ENCODE measurements at places on chromosomes 2 and 18.

DNA sequence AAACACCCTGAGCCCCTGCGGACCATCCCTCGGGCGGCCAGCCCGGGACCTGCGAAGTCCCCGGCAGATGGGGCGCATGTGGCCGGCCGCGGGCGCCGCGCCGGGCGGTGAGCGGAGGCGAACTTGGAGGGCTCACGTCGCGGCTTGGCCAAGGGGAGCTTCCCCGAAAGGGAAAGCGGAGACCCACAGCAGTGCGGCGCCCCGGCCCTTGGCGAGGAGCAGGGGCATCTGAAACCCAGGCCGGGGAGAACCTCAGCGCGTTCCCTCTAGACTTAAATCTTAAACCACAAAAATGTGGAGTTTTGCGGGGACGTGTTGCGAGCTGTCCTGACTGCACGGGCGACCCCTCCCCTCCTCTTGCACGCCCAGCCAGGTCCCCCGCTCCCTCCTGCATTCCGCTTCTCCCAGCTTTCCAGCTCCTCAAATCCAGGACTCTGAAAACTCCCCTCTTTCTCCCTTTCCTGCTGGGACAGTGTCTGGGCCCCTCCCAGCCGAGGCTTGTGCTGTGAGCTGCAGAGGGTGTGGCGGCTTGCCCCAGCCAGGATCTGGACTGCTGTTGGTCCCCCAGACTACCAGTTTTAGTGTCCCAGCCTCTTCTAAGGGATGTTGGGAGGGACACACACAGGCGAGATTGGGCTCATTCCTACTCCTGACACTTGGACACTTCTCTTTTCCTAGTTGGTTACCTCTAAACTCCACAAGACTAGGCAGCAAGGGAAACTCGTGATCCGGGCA lies 1.3 kb downstream of the FMNL2 start:
- DNase-seq = peak; percentile 50

- no peak for DNase-seq
Observed at GRCh38 chr2:233061591-233062450, 1.7 kb downstream of the INPP5D start.

- DNase-seq = peak; percentile 73
Observed at GRCh38 chr2:48600917-48601316, 16.7 kb upstream of the GTF2A1L start.

DNA sequence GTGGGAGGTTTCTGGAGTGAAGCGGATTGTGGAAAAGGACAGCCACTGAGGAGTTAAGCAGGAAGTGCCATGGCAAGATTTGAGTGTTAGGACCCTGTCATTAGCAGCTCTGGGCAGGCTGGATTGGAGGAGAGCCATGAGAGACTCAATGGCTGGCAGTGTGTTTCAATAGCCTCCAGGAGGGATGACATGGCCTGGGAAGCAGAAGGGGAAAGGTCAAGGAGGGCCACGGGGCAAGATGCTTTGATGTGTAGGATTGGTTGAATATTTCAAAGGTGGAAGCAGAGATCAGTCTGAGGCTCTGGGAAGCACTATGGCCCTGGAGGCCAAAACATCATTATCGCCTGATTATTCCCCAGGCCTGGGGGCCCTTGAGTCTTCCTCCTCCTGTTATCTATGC lies 229.0 kb upstream of the HS6ST1 start:
- DNase-seq = no peak

DNA sequence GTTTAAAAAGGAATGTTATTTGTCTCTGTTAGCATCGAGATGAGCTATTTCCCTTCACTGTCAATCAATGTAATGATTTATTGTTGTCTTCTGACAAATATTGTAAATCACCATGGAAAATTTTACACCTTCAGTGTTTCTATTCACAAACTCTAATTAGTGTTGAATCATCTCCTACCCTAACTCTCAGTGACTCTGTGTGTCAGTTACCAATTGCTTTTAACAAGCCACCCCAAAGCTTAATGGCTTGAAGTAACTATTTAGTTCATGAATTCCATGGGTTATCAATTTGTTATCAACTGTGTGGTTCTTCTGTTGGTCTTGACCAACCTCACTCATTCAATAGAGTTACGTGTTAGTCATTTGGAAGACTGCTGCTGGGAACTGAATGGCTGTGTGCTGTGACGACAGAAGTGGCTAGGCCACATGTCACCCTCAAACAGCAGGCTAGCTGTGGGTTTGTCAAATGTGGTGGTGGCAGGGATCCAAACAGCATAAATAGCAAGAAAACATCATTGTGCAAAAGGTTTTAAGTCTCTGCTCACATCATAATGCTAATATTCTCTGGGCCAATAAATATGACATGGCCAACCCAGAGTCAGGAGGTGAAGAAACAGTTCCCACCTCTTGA lies 910.8 kb upstream of the CDH2 start:
- peak; percentile 12 for DNase-seq

DNA sequence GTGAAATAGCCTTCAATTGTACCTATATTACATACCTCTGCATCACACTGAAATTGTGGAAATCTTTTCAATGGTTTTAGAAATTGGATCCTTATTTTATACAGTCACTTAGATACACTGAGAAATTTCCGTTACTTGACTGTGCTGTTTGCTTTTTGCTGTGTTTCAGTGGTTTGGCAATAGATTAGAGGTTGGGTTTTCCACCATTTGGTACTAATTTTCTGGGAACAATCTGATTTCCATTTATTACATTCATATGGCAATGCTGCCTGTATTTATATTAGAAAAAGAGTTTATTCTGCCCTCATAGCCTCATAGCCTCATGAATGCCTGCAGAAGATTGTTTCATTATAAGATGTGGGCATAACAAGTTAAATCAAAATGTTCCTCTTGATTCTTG lies 285.0 kb downstream of the GULP1 start:
- DNase-seq = peak; percentile 57

DNA sequence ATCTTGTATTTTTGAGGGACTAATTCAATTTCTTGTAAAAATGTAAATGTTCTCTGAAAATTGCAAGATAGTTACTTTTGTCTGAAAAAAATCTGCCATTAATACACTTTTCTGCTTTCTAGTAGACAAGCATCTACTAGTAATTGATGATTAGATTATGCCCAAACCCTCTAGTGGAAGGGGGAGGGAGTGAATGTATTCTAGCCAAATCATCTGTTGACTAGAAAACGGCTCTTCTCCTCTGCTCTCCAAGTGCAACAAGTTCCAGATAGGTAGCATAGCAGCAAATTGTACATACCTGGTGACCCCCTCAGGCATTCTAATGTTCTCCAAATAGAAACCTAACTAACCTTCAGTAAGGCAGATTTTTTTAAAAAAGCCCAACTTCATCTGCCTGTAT lies 58.6 kb downstream of the RELCH start:
- DNase-seq = no peak

DNA sequence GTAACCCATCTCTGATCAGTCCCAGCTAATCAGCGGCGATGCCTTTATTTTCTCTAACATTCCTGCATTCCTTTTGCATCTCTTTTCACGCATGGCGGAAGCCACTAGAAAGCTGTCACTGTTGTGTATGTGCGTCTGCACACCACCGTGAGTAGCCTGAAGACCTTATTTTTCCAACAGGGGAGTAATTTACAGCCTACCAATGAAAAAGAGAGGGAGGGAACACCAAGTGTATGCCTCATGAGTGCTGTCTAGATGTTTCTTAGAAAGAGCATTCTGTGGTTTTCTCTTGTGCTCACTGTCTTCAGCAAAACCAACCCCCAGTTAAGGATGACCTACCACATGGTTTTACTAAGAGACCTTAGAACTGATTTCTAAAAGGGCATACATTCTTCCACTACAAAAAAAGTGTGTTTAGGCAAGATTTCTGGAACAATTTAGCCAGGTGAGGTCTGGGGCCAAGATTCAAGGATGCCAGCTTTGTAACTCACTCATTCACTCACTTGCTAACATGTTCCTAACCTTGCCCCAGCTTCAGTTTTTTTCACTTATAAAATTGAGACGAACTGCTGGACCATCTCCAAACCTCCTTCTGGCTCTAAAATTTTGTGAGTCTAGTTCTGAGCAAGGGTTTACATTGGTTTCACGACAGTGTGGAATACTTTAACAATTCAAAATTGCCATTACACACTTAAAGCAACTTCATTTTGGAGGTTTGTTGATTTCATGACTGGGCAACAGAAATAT lies 51.4 kb downstream of the BCL2 start:
- peak; percentile 35 for DNase-seq

GRCh38 chr2:104976603-104977120 lies 61.2 kb upstream of the MRPS9 start:
- no peak for DNase-seq

DNA sequence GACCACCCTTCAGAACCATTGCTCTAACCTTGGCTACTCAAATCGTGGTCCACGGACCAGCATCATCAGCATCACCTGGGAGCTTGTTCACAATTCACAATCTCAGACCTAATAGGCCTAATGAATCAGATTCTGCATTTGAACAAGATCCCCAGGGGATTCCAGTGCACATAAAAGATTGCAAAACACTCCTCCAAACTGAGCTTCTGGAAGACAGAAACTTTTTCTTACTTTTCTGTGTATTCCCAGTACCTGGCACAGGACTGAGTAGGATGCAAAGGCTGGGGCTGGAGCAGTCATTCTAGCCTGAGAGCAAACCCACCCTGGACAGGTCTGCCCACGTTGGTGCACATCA lies 115.1 kb upstream of the COPS8 start:
- peak; percentile 45 for DNase-seq

- DNase-seq = no peak
Observed at GRCh38 chr2:167181688-167182087, 293.4 kb downstream of the XIRP2 start.

DNA sequence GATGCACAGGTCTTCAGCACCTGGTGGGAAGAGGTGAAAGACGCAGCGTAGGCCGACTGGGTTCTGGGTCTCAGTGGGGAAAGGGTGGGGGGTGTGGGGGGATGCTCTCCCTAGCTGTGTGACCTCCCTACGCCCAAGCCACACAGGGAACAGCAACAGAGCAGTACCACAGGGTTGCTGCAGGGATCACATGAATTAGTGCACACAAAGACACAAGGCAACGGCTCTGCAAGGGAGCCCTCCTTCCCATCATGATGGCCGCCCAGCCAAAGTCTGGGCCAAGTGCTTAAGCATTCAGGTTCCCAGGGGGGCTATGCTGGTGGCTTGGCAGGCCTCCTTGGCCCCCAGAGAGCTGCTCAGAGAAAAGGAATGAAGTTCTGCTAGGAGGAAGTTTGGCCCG lies 28.2 kb upstream of the GBX2 start:
- peak; percentile 34 for DNase-seq

- no peak for DNase-seq
Observed at GRCh38 chr2:159251296-159252173, 35.0 kb downstream of the WDSUB1 start.

GRCh38 chr2:59889305-59889704 lies 664.1 kb downstream of the BCL11A start:
- DNase-seq = no peak

DNA sequence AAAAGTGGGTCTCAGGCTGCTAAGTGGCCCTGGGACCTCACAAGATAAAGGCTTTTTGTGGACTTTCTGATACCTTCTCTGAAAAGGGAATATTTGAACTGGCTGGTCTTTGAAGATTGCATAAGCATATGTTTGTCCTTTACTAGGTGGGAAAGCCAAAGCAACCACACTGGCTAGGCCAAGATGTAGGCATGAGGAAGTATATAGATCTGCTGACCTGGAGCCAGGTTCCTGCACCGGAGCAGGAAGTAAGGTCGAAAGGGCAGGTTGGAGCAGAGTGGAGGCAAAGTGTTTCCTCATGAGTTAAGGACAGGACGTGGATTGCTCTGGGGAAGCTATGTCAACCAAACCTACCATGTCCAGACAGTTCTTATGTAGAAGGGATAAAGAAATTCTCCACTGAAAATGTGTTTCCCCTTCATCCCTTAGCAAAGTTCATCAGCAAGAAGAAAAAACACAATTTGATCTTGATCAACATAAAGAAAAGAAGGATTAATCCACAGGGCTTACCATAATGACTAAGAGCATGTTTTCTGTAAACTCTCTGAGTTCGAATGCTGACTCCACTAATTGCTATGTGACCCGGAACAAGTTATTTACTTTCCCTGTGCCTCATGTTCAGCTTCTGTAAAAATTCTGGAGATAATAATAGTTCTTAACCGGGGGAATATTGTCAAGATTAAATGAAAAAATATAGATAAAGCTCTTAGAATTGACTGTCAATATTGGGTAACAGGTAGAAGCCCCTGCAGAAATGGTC lies 156.1 kb upstream of the SRD5A2 start:
- no peak for DNase-seq

DNA sequence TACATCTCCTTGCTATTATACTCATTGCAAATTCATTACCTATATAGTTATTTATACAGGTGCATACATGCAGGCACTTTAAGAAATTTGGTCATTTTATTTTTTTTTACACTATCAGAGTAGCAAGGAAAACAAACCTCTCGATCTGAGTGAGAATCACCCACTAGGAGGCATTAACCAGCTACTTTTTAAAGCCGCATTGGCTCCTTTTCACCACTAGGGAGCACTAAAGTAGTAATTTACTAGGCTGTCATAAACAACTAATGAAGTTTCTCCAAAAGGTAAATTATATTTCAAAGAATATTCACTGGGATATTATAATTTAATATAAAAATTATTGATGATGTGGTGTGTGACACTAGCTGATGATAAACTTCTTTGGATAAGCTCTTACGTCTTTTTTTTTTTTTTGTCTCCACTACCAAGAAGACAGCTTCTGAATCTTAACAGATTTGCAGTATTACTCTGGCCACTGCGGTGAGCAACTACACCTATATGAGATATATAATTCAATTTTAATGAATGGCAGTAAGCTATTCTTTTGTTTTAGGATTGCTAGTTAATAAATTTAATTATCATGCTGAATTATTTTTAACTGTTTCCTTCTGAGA lies 101.9 kb downstream of the NOL4 start:
- DNase-seq = peak; percentile 65

- no peak for DNase-seq
Observed at GRCh38 chr2:174704061-174704460, 60.2 kb downstream of the CHRNA1 start.

DNA sequence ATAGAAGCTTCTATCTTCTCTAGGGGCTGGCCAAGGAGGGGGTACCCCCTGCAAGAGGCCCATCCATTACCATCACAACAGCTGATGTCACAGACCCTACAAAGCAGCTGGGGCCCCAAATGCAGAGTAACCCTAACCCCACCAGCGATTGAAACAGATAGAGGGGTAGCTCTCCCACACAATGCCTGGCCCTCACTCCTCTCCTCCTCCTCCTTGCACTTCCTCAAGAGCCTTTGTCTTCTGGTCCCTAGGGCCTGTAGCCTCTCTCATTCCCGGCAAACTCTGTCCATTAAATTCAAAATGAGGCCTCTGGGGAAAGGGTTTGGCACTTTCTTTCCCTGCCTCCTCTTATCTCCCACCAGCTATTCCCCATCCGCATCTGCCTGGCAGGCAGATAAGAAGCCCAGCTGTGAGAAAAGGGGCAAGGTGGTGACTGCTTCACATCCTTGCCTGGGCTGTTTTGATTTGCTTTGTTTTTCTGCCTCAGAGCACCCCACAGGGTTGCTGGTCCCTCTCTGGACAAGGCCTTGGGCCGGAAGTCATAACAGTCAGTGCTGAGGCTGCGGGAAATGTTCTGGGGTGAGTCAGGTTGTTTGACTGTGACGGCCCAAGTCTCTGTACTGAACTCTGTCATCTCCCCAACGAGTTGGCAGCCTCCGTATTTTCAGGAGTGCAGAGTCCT lies 26.1 kb upstream of the CYP26B1 start:
- DNase-seq = peak; percentile 23

- no peak for DNase-seq
Observed at GRCh38 chr2:186307871-186308270, 178.2 kb upstream of the ZC3H15 start.

- DNase-seq = no peak
Observed at GRCh38 chr2:96550787-96551604, 14.4 kb downstream of the ARID5A start.

Data from fibroblast of skin of scalp (primary cell).